ENCODE measurements at places on chromosomes 3 and 15.

DNA sequence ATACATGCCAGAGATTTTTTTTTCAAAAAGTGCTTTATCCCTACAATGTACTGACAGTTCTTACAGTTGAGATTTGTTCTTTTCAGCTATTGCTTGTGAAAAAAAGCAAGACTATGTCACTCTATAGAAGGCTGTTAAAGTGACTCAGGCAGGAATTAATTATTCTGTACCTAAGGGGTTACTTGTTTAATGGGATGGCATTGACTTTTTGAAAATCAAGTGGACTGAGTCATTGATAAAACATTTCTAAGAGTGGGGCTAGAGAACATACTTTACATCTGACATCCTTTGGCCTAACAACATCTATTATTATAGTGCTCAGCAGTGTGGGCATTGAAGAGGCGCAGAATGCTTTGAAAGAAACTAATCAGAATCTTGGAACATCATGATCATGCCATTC lies 34.3 kb downstream of the INTS14 start:
- peak; percentile 53 for DNase-seq

DNA sequence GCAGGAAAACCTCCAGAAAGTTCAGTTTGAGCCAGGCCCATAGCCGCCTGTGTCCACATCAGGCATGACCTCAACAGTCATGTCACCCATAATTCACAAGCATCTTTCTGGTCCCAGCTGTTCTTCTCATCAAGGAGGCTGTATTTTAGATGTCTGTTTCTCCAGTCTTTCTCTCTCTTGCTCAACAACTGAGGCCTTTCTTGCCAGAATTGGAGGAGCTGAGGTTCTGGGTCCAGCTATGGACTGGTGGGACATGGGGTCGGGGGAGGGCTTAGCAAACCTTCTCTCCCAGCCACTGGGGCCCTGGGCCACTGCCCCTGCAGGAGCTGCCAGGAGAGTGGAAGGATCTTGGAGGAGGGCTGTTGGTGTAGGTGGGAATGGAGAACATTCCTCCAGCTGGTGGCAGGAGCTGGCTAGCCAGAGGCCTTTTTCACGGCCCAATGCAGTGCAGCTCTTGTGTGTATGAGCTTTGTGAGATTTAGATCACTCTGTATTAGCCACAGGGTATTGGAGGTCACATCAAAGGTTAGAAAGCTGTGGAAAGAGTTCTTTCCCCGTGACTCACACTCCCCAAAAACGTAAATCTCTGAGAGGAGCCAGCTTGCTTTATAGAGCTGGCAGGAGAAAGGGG lies 23.5 kb downstream of the MAGEF1 start:
- peak; percentile 59 for DNase-seq

- no peak for DNase-seq
Measured at GRCh38 chr3:127209840-127210653, 17.1 kb downstream of the PRR23E start.

DNA sequence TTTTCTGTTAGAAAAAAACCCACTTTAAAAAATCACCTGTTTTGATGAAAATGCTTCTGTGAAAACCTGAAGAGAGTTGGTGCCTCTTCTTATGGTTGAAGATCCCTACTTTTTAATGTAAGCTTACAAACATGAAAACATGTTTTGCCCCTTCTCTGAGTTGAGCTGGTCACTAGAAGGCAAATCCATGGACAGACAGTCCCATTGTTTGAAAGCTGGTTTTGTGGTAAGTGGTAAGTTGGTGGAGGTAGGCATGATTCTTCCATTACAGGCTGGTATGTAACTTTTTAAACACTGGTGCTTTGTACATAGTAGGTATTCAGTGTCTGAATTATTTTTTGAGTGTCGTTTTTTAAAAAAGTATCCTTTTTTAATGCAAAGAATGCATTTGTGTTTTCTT lies 6.1 kb downstream of the ABHD5 start:
- DNase-seq, result no peak

- DNase-seq, result no peak
Measured at GRCh38 chr3:71453319-71453718, 130.2 kb downstream of the FOXP1 start.

GRCh38 chr3:32501783-32502117 lies 902 bp downstream of the CMTM6 start:
- no peak for DNase-seq

- DNase-seq, result no peak
Measured at GRCh38 chr3:411226-411625, 214.7 kb downstream of the CHL1 start.

DNA sequence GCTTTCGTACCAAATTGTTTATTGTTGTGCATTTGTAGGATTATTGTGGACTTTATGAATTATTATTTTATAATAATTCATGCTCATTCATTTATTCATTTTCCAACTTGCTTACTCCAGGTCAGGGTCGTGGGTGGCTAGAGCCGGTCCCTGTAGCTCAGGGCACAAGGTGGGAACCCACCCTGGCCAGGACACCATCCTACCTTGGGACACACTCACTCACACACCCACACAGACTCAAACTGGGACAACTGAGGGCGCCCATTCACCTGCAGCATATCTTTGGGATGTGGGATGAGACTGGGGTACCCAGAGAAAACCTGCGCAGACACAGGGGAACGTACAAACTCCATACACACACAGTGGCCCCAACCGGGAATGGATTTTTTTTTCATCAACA lies 40.6 kb downstream of the SSUH2 start:
- DNase-seq, result no peak

DNA sequence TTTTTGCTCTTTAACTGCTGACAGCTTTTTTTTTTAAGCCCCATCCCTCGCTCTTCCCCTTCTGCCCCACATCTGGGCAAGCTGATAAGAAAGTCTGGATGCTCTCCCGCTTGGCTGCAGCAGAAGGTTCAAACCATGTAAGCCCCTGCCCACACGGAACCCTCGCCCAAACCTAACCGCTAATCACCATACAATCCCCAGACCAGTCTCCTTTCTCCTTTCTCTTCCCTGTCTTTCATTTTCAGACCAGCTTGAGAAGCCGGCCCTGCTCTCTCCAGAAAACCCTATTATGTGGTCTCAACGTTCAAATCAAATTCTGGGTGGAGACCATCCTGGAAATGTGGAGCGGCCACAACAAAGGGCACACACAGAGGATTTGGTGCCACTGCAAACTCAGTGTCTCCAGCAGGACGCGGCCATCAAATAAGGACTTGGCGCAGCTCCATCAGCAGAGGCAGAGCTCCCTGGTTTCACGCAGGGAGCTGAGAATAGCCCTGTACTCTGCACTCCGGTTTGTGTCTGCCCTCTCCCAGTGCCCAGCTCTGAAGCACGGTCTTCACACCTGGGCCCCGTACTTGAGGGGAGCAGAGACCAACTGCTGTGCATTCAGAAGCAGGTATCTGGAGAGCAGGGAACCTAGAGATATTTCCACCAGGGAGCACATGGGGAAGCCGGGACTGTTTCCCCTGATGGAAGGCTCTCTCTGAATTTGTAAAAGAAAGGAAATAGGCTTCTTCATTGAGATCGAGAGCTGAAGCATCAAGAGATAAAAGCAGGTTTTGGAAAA lies 92.6 kb downstream of the XXYLT1 start:
- DNase-seq, result no peak

GRCh38 chr3:72338942-72339669 lies 509.1 kb downstream of the SHQ1 start:
- DNase-seq, result peak; percentile 97

- DNase-seq, result no peak
Measured at GRCh38 chr15:100547961-100548360, 19.2 kb upstream of the CERS3 start.

DNA sequence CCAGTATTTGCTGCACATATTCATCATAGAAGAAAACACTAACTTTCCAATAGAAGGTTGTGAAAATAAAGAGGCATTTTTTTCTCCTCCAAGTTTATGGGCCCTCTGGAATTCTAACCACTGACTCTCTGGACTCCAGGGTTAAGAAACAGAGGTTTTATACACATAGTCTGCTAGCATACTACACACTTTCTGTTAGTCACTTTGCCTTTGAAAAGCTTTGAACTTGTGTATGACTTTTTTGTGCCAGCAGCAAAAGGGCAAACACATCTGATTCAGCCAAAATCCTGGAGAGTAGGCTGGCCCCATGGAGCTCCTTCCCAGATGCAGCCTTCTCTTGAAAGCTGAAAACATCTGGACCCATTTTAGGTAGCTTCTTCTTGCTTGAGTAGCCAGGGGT lies 6.2 kb downstream of the ZIC4 start:
- DNase-seq, result no peak

DNA sequence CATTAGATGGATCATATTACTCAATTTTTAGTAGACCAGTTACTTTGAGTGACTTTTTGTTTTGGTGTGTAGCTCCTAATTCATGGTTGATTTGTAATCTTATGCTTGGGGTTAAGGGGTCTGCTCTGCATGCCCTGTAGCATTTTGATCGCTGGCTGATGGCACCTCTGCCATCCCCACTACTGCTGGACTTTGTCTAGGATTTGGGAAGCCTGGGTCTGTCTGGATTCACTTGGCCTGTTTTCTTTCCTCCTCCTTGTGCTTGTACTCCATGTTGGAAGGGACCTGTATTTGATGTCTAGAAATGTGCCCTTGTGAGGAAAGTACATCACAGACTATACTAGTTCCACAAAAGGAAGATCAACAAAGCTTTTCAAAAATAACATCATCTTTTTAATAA lies 154.1 kb downstream of the FNDC3B start:
- no peak for DNase-seq
